ENCODE measurements at places on chromosomes 5 and 9.

- DNase-seq = no peak
These were observed 7.4 kb upstream of the FBXO10 start for GRCh38 chr9:37583522-37584121.

- no peak for DNase-seq
These were observed 70.4 kb downstream of the RGS7BP start for GRCh38 chr5:64576250-64576649.

DNA sequence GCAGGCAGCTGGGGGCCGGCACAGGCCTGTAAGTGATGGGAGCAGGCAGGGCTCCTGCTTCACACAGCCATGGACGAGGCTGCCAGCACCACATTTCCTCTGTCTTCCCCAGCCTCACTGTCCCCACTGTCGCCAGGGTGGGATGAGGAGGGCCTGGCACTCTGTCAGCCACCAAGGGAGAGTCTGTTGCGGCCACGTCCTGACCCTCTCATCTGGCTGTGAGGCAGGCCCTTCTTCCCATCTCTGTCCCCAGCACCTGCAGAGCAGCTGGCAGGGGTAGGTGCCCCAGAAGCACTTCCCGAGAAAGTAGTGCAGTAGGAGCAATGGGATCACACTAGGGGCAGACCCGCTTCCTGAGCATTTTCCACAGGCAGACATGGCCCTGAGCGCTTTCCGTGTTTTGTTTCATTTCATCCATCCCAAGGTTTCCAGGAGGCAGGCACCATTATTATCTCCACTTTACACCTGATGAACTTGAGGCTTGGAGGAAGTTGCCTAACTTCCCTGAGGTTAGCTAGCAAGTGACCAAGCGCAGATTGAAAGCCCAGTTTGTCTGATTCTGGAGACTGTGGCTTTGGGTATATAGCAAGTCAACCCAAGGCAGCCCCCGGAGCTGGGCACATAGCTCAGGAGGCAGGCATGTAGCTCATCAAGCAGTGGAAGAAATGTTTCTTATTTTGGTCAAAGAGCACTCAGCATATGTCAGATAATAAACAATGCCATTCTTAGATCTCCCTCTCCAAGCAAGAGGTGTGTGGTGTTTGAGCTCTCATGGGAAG lies 202.4 kb downstream of the DAB2IP start:
- DNase-seq = no peak

DNA sequence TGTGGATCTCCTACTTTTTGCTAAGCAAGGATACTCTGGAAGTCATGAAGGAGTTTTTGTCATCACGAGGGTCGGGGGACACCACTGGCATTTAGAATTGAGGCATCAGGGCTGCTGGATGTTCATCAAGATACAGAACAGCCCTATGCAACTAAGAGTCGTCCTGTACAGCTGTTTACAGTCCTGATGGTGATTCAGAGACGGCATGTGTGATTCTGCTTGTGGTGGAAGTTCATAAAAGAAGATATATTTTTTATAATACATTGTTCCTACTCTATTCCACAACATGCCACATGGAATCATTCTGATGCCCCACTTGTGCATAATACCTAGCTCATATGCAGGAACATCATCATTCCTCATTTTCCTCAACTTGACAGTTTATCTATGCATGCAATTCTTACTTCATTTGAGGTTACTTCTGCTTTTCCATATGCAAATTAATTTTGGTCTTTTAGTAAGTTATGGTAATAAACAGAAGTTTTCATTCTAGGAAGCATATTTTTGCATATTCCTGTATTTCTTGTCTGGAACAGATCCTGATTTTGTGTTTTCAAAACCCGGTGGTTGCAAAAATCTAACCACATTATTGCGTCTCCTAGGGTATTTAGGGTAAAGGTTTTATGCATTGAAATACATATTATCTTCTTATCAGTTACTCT lies 155.2 kb downstream of the ARHGEF28 start:
- DNase-seq = no peak

DNA sequence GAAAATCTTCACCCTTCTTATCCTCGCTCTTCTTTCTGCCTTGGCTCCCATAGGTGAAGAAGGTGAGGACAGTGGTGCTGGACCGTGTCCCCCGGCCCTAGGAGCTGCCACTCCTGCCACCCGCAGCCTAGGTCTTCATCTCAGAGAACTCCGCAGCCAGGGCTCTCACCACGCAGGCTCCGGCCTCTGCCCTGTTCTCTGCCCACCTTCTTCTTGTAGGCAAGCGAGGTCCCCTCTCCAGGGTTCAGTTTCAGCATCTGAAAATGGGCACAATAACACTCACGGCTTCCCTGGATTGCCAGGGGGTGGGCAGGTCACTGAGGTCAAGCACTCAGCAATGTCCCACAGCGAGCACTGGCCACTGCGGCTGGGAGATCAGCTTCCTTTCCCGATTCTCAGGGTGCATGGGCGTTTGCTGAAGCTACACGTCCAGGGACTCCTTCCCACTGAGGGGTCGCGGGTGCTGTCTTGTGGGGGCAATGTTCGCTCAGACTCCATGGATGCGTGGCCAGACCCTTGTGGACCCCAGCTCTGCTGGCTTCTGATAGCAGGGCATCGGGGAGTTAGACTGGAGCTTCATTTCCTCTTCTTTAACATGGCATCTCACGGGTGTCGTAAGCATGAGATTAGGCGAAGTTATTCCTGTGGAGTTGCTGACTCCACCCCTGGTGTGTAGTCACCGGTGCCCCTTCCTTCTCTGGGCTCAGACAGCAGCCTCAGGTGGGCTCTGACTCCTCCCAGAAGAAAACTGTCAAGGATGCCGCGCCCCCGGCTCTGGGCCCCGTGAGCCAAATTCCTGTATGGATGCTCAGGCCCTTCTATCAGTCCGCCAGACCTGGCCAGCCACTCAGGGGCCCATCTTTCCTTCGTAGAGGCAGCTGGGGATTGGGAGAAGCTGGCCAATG lies 145.1 kb upstream of the IRX2 start:
- no peak for DNase-seq

- no peak for DNase-seq
These were observed 576.2 kb downstream of the BNC2 start for GRCh38 chr9:16294133-16294770.

- DNase-seq = peak; percentile 48
These were observed 732 bp downstream of the MARCHF11 start for GRCh38 chr5:16178745-16179372.

GRCh38 chr5:38576442-38576841 lies 20.0 kb upstream of the LIFR start:
- peak; percentile 78 for DNase-seq

- peak; percentile 49 for DNase-seq
These were observed 59.1 kb downstream of the ABCA1 start for GRCh38 chr9:104868687-104869404.

- DNase-seq = peak; percentile 15
These were observed 1.4 kb downstream of the SLC26A2 start for GRCh38 chr5:149961957-149962409.

- DNase-seq = no peak
These were observed 62.3 kb downstream of the FOXI1 start for GRCh38 chr5:170168002-170168401.

DNA sequence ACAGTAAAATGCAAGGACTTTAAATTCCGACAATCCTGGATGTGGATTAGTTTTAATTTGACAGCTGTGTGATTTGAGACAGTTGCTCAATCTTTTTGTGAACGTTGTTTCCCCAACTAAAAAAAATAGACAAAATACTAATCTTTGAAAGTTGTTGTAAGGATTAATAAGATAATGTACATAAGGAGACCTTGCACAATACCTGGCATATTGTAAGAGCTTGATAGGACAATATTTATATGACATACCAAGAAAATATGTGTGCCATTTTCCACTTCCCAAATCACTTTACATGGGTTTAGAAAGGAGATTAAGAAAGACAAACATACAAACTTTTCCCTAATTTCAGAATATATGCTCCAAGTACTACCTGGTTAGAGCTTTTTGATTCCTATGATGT lies 25.3 kb downstream of the ARRDC3 start:
- DNase-seq = no peak

DNA sequence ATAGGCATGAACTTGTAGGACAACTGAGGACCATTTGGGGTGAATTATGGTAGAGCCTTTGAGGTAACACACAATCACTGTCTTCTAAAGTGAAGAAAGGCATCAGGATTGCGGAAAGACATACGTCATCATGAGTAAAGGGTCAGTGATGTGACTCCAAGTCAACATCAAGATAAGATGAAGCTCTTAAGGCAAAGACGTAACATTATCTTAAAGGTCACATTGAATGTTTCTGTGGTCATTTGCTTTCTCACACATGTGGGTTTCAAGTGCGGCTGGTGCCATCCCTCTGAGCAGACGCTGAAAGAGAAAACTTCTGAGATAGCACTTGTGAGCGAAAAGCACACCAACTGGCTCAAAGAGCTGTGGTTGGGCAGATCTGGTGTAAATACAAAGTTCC lies 63.3 kb upstream of the GRAMD2B start:
- DNase-seq = no peak

DNA sequence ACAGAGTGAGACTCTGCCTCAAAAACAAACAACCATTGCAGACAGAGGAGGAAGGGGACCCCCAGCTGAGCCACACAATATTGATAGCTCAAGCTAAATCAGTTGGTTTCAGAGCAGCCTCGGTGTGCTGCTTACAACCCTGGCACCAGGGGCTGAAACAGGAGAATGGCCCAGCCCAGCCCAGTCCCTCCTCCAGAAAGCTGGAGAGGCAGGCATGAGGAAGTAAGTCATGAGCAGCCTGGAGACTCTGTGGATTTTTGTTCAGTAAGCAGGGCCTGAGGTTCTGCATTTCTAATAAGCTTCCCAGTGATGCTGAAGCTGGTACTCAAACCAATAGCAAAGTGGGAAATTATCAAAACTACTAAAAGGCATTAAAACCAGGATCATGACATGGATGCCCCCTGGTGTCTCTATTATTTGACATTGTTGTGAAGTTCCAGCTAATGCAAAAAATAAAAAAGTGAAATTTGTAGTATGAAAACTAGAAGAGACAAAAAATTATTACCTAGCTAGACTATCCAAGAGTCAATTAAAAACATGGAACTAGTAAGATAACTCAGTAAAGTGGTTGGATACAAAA lies 14.2 kb downstream of the PRRT1B start:
- no peak for DNase-seq

DNA sequence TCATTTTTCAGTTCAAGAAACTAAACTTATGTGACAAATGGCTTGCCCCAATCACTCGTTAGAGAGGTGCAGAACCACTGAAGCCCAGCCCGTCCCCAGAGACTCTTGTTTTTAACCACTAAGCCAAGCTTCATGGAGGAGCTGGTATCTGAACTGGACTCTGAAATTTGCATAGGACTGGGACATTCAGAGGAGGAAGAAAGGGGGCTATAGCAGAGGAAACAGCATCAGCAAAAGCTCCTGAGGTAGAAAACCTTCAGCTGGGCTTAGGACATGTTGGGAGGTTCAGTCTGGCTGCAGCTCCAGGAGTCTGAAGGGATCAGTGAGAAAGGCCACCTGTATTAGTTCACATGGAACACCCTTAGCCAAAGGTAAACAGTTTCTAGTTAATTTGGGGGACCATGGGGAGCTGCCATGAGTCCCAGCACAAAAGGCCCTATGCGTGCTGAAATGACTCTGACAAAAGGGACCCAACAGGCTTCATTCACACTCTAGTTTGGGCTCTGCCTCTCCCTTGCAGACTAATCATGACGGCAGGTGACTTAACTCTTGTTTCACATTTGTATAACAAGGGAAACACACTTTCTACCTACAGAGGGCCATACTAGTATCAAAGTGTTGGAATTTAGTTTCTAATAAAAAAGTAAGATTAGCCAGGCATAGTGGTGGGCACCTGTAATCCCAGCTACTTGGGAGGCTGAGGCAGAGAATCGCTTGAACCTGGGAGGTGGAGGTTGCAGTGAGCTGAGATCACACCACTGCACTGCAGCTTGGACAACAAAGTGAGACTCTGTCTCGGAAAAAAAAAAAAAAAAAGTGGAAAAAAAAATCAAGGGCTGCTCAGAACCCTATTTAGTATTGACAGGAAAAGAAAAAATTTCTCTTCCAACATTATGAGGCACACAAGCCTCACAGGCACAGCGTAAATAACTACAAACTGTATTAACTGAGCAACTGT lies 10.2 kb downstream of the FBXO10 start:
- no peak for DNase-seq

DNA sequence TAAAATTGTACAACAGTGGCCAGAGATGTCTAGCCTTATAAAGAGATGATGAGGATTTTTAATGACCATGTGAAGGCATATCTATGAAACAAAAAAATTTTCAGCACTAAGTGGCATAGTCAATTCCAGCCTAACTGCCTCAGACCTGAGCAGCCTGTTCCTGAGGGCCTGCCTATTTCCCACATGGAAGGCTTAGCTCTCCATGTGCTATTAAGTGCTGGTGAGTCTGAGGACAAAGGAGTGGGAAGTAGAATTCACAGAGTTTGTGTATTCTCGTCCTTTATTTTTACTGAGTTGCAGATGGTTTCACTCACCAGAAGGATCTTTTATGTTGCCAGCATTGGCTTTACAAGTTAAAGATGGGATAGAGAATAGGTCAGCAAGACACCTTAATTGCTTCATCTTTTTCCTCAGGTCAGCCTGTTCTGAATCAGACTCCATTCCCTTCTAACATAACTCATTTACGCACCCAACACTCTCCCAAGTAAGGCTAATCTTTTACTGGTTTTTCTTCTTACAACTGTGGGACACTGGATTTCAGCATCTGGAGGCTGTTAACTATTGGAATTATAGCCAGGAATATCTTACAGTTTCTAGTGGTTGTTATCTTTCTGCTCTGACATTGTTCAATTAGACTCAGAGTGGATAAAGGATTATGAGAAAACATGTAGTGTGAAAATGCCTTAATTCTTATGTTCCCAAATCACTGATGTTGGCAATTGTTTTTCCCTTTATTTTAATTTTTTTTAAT lies 76.8 kb downstream of the ISOC1 start:
- DNase-seq = no peak

- DNase-seq = no peak
These were observed 110.4 kb upstream of the FAM174A start for GRCh38 chr5:100424787-100425186.

DNA sequence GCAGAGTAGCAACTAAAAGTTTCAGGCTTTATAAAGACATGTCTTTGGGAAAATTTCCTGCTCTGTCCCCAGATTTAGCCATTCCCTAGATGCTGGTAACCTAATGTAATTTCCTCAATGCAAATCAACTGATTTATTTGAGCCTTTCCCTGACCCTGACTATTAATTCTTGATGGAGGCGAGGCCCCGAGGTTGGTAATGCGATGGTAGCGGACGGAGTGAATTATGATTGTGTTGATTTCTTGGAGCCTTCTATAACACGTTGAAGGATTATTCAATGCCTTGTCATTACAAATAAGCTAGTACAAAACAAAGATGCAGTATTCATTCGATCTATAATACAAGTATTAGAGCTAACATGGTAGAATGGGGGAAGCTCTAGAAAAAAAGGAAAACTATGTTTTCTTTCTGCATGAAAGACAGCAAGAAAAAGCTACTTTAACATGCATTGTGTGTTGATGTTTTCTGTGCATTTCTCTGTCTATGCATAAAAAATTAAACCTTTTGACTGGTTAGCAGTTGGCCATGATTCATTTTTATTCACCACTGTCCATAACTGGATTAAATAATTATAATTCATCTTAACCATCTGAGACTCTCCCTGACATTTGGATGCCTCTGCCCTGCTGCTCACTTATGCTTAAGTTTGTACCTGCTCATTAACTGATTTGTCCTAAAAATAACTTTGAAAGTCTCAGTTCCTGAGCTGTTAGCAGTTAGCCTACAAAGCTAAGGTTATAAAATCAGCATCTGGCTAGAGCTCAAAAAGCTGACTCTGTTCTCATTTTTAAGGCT lies 490.2 kb upstream of the NUDT12 start:
- DNase-seq = no peak
